ENCODE measurements at places on chromosomes 5 and 9. TPM values are rescaled to one million over a fixed set of nuclear protein-coding genes. Genes with fewer than 3 reads are reported as not detected.
A peak's percentile ranks its signal among the peaks of the same experiment; 100 is the strongest.

- H3K4me1 ChIP-seq: no peaks in the 10 kb centered on the region
- no peaks in the 10 kb centered on the region for H3K36me3 ChIP-seq
- H3K27ac ChIP-seq: no peak overlapping the region
- H3K4me3 ChIP-seq: no peak overlapping the region
Observed at GRCh38 chr5:31213705-31214121, 20.2 kb downstream of the CDH6 start.

GRCh38 chr5:141001844-141002604, 35.7 kb downstream of the PCDHAC2 start:
- DNase-seq: peak; percentile 50
- H3K36me3 ChIP-seq: no peaks in the 10 kb centered on the region
- peaks cover 22% of the 10 kb centered on the region for H3K4me1 ChIP-seq

GRCh38 chr5:39494107-39494510, 69.3 kb upstream of the DAB2 start:
- peaks cover 19% of the 10 kb centered on the region for H3K4me1 ChIP-seq
- H3K36me3 ChIP-seq: no peaks in the 10 kb centered on the region
- DNase-seq: no peak
- no peak overlapping the region for H3K4me3 ChIP-seq
- H3K27ac ChIP-seq: peak overlapping the region; percentile 8

DNA sequence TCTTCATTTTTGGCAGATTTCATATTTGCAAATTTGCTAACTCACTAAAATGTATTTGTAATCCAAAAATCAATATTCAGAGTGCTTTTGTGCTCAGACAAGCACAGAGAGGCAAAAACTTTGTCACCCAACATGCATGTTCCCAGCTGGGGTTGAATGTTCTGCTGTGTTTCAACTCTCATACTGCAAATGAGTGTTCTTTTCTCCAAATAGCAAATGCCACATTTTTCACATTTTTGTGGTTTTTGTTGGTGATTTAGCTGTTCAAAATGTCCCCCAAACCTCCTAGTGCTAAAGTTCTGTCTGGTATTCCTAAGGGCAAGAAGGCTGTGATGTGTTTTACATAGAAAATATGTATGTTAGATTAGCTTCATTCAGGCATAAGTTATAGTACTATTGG, 87.3 kb upstream of the PCSK5 start:
- no peaks in the 10 kb centered on the region for H3K27me3 ChIP-seq
- no peak overlapping the region for H3K4me3 ChIP-seq
- H3K27ac ChIP-seq: no peak overlapping the region
- DNase-seq: no peak
- H3K36me3 ChIP-seq: no peaks in the 10 kb centered on the region

The C9orf50 gene
- total RNA-seq: not detected

The HEMGN gene
- 0.56 TPM for total RNA-seq

The SOX30 gene
- total RNA-seq: not detected

The PCDHB6 gene
- total RNA-seq: 0.41 TPM

The CD14 gene
- total RNA-seq: 165 TPM

The OR1Q1 gene
- total RNA-seq: not detected

The ACO1 gene
- 33.6 TPM for total RNA-seq

The EGR1 gene
- 78.2 TPM for total RNA-seq

Data from lower lobe of right lung (tissue), 2 donors.